OCI-LY7 (cell line): ENCODE measurements at places on chromosomes 5 and 9.
A peak's percentile ranks its signal among the peaks of the same experiment; 100 is the strongest.

DNA sequence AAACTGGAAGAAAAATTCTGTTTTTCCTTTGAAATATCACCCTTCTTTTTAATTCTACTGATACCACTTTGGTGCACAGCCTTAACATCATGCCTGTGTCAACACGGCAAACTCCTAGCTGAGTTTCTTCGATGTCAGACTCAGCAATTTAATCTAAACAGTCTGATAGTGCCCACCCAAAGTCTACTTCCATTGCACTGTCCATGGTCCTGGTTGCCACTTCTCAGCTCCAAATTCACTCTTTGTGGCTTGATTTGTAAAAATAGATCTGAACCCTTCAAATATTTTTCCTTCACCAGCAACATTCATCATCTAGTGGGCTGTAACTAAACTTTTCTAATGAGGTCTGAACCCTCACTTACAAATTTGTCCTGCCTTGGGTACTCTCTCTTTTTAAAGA, 107.8 kb downstream of the NUDT12 start:
- DNase-seq, result no peak

DNA sequence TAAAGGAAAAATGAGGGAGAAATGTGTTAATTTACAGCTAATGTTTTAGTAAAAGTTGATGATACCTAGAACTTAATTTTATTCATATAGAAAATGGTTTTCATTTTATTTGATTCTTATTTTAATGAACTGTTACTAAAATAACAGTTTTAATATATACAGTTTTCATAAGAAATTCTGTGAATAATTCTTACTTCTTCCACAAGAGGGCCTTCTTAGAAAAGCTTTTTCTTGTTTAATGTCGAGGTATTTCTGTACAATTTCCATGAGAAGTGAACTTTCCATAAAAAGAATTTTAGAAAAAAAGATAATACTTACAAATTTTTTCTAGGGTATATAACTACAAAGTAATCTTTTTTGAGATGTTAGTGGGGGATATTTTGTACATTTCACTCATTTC, 73.9 kb downstream of the KLF9 start:
- peak; percentile 35 for DNase-seq

- no peak for DNase-seq
Observed at GRCh38 chr5:9765419-9766140, 135.4 kb upstream of the TAS2R1 start.

DNA sequence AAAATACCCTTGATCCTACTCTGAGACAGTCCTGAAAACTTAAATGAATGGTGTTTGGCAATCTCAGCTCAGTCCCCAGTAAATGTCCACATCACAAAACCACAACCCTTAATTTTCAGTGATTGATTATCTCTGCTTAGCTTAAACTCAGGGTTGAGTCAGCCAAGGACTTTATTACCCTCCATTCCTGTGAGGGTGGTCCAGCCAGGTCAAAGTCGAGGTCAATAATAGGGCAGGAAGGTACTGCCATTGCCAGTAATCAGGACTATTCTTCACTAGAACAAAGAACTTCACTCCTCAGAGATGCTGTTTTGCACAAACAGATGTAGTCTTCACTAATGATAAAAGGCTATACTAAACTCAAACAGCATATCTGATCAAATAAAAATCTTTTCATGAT, 499.4 kb downstream of the ISL1 start:
- DNase-seq, result no peak

GRCh38 chr5:179991106-179991505, 80.5 kb downstream of the RNF130 start:
- no peak for DNase-seq

DNA sequence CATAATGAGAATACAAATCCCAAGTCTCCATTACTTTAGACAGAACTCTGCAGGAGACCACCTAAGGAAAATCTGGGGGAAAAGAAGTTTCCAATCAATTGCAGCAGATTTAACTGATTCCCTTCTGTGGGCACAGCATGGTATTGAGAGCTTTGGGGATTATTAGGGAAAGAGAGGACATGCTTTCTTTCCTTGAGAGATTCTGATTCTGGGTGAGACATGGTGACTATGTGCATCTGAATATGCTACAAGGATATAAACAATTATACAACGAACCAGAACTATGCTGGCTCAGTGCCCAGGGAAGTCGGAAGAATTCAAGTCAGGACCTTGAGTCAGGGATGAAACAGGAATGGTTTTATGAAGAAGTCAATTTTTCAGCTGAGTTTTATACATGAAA, 183.7 kb downstream of the PDE4D start:
- no peak for DNase-seq

- DNase-seq, result no peak
Observed at GRCh38 chr9:125239631-125240597, 1.2 kb downstream of the HSPA5 start.

DNA sequence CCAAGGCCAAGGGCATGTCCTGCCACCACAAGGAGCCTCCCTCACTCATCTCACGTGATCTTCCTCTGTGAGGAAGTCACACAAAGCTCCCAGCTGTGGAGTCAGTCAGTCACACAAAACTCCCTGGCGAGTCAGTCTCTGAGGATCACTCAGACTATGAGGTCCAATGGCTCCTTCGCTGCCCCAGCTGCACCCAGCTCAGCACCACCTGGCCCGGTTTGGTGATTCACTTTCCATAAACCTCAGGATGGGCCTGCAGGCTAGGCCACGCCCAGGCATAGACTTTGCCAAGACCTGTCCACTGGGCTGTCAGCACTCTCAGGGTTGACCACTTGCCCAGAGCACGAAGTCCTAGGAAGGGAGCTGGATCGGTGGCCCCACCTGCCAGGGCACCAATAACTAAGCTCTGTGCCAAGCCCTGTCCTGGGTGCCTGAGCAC, 233.8 kb downstream of the HSPA4 start:
- DNase-seq, result no peak

- no peak for DNase-seq
Observed at GRCh38 chr5:84727708-84728107, 343.0 kb upstream of the EDIL3 start.

GRCh38 chr5:537621-538071, 13.4 kb upstream of the SLC9A3 start:
- DNase-seq, result no peak

DNA sequence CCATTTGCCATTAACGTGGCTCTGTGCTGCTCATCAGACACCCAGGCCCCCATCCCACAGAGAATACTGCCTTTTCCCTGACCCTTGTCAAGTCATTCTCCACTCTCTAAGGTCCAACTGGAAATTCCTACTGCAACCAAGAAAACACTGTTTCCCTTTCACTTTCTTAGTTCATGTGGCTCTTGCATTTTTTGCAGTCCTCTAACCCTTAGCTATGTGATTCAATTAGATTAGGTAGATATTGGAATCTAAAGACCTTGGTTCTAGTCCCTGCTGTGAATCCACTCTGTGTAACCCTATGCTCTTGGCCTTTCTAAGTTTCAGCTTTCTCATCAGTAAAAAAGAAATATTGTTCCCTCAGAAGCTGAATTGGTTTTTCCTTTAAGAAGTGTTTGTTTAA, 649.4 kb downstream of the CCDC171 start:
- no peak for DNase-seq

- DNase-seq, result no peak
Observed at GRCh38 chr5:37553720-37554404, 174.7 kb downstream of the WDR70 start.

DNA sequence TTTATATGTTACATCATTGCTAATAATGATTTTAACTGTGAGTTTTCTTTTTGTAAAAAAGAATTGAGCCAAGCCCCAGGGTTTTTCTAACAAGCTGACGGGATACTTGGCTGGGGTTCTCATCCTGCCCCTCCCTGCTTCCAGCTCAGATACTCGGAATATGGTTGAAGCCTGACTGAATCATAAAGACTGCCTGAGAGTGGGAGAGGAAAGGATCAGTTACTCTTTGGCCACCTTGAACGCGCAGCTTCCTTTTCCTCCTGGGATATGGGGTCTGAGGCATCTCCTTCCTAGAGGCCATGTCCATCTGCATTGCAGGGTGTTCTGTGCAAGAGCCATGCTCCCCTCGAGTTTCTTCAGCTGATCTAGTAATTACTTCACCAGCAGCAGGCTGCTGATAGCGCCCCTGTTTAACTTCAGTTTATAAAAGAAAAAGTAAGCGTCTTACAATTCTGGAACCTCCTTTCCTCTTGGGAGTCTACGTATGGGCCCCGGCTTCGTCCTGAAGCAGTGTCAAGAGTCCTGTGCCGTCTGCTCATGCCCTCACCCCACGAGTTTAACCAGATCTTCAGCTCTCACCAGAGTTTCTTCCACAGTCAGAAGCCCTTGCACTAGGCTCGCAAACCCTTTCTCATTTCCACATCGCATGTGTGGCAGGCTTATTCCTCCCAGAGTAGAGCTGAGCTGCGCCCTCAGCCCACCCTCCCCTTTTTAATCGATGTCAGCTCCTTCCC, 130.0 kb downstream of the MVB12B start:
- no peak for DNase-seq

- DNase-seq, result peak; percentile 54
Observed at GRCh38 chr5:181088289-181088688, 42.7 kb downstream of the OR2V1 start.

- DNase-seq, result no peak
Observed at GRCh38 chr9:76944011-76944410, 38.1 kb upstream of the PRUNE2 start.

- no peak for DNase-seq
Observed at GRCh38 chr5:34051374-34051980, 8.5 kb upstream of the C1QTNF3 start.

GRCh38 chr9:81902626-81903025, 25.6 kb upstream of the SPATA31D4 start:
- DNase-seq, result no peak

DNA sequence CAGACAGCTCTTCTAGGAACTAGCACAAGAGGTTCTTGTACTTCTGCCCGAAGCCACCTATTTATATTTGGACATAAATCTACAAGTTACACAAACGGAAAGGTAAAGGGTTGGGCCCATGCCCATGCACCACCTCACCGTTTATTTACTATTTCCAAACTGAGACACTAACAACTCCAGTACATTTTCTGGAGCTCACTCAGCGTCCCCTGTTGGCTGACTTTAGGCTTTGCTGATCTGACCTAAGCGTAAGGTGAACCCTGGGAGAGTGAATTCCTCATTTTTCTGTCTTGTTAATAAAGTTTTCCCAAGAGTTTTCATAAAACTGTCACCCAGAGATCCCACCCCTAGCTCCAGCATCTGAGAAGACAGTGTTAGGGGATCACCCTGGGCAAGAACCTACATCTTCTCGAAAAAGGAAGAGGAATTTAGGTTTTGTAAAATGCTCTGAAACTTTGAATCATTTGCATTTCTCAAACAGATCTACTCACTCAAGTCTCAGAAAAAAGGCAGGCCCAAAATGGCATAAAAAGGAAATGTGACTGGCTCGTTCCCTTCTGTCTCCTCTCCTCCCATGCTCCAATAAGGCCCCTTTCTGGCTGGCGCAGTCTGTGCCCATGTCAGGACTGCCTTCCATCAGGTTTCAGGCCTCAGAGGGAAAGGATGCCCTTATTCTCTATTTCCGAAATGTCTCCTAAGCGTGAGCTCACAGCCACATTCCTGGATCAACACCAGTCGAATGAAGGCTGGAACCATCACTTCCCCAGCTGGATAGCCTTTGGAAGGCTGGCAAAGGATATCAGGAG, 201.3 kb downstream of the FANCC start:
- no peak for DNase-seq

DNA sequence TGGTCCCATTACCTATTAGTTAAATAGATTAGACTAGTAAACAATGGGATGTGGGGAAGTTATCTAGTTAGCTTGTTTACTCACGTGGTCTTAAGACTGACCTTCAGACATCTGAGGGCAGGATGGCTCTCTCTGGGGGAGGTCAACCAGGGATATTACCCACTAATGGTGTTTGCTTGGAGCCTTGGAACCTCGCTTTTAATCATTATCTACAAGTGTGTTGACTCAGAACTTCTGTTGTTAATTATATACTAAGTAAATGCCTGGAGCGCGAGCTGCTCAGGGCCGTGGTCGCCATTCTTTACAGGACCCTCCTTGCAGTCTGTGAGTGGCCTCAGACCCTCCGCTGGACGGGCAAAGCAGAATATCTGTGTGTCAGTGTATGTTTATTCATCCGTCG, 48.5 kb upstream of the ZNF354A start:
- no peak for DNase-seq

DNA sequence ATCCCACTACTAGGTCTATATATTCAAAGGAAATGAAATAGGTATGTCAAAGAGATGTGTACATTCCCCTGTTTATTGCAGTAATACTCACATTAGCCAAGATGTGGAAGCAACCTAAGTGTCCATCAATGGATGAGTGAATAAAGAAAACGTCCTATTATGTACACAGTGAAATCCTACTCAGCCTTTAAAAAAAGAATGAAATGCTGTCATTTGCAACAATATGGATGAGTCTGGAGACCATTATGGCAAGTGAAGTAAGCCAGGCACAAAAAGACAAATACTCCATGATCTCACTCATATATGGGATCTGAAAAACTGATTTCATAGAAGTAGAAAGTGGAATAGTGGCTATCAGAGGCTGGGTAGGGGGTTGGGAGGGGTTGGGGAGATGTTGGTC, 909.1 kb upstream of the DMAC1 start:
- no peak for DNase-seq
